ENCODE measurements at places on chromosomes 12 and 14. TPM values are rescaled to one million over a fixed set of nuclear protein-coding genes. Genes with fewer than 3 reads are reported as not detected.

Gene SLC6A12
- polyA plus RNA-seq = 0.75 TPM

Gene ATP6V1D
- 68.2 TPM for polyA plus RNA-seq

Gene ABCC9
- 84.5 TPM for polyA plus RNA-seq

Gene HOXC4
- polyA plus RNA-seq = 21.4 TPM

Gene AHNAK2
- polyA plus RNA-seq = 31.8 TPM

Gene PLEKHD1
- 0.62 TPM for polyA plus RNA-seq

Gene SIX1
- 85.1 TPM for polyA plus RNA-seq

Measured in hindlimb muscle (tissue), 1 donor.